Thoracic aorta (tissue), 2 donors: ENCODE measurements at places on chromosomes 1 and 21.

DNA sequence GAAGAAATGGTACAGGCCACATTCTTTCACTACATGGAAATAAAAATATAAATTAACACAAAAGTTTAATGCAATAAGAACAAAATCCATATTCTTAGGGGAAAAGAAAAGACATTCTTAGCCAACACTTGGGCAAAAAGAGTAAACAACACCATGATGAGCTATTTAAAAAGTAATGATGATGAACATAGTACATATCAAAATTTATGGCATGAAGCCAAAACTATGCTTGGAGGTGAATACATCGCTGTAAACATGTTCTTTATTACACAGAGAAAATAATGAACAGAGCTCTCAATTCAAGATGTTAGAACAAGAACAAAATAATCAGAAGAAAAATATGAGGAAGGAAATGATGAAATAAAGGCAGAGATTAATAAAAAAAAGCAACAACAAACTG is 158.2 kb downstream of the ZSCAN20 start:
- no peak for DNase-seq

- no peak for DNase-seq
These were observed 87.3 kb upstream of the RAB4A start for GRCh38 chr1:229183588-229183987.

- DNase-seq = no peak
These were observed 108.1 kb upstream of the IVNS1ABP start for GRCh38 chr1:185425163-185425562.

GRCh38 chr1:8496473-8496872 is 178.6 kb downstream of the SLC45A1 start:
- DNase-seq = no peak

GRCh38 chr1:6401673-6402072 is 8.1 kb upstream of the ACOT7 start:
- DNase-seq = no peak

DNA sequence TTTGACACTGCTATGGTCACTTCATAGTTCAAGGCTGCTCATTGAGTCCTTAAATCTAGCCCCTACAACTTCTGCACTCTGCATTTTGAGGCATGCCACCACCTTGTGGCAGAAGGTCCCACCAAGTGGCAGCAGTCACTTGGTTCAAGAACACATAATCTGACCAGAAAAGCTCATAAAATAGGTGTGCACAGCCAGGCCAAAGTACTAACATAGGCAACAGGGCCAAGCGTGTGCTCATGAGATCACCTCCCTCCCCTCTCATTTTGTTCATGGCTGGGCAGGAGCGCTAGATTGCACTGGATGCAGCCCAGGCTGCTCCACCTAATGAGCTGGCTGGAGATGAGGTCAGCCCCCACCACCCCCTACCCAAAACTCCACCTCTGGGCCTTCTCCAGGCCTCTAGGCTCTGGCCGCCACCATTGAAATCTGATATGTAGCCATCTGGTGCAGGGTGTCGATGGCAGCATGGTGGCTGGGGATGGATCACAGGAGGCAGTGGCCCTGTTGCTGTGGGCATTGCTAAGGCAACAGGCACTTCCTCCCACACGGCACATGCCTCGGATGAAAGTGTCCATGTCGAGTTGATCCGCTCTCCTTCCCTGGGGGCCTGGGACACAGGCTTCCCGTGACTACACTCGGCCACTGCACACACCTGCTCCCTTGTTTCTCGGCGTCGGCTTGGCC is 193.2 kb downstream of the TRABD2B start:
- no peak for DNase-seq
